ENCODE measurements at places on chromosomes 2 and 18. TPM values are rescaled to one million over a fixed set of nuclear protein-coding genes. Genes with fewer than 3 reads are reported as not detected.

DNA sequence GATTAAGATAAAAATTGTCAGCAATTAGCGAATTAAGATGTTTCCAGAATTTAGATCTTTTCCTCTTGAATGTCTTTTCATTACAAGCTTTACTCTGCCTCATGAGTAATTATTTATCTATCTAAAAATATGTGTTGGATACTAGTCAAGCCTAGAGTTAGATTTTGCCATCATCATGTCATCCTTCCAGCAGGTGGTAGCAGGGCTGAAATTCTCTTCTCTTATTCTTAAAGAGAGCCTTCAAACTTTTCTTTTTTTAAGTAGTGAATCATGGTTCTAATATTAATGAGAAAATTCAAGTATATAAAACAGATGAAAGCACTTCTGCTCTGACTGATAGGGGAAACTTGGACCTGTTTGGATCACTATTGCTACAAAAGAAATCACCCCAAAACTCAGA lies 240.7 kb upstream of the EPAS1 start:
- no peak for DNase-seq

The DSG1 gene
- total RNA-seq = not detected

DNA sequence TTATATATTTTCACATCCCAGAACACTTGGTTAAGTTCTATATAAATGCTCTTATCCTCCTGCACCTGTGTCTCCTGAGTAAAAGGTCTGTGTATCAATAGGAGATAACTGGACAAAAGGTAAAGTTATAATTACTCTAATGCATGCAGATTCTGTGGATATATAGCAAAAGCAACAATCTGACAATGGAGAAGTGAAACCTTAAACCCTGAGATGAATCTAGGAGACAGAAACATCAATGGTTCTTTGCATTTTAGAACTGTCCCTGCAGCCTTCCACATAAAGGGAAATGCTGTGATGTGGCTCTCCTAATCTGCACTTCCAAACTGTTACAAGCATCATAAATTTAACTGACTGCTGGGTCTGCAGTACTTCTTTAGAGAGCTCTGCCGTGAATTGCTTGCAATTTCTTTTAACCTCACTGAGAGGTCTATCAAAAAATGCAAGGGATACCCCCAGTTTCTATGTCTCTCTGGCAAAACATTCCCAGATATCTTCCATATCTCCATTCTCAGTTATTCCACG lies 42.8 kb upstream of the FSIP2 start:
- DNase-seq = no peak

DNA sequence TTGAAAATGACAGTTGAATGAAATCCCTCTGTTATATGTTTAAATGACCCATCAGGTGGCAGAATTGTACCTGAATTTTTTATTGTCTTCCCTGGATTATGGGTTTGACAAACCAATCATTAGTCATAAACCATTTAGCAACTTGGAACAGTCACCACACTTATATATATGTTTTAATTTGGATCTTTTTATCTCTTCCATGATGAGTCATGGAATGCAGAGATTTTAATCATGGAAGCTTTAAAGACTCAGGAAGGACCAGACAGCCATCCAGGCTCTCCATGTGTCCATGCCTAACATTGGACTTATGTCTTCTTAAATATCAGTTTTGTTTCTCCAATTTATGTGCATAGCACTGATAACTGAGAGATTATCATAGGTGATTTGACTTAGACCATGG lies 188.3 kb upstream of the ZSWIM2 start:
- no peak for DNase-seq

The HAAO gene
- not detected for total RNA-seq

The EVA1A gene
- 2.8 TPM for total RNA-seq

The POMC gene
- not detected for total RNA-seq

DNA sequence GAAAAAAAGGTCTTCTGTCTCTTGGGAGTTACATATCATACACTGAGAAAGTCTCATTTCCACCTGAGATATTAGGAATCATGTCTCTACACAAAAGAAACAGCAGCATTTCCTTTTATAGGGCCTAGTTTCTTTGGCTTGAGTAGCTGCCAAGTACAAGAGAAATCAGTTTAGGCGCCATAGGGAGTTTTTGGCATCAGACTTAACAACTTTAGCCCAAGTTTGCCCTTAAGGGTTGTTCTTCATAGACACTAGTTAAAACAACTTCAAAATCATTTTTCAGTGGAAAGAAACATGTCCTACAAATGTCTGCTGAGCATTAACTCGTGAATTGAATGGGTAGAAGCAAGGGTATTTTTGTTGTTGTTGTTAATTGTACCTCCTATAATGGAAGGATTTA lies 587.0 kb upstream of the DSEL start:
- DNase-seq = no peak

DNA sequence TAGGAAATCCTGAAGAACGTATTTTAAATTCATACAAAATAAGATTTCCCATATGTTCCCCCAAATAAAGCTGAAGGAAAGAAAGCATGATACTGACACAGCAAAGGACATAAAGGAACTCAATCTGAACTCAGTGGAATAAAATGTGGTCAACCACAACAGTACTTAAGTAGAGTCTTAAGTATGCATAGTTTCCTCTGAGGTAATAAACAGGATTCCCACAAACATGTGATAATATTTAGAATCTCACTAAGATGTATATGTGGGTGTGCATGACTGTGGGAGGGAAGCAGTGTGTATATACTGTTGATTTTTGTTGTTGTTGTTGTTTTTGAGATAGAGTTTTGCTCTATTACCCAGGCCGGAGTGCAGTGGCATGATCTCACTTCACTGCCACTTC lies 69.3 kb downstream of the NOL10 start:
- no peak for DNase-seq

DNA sequence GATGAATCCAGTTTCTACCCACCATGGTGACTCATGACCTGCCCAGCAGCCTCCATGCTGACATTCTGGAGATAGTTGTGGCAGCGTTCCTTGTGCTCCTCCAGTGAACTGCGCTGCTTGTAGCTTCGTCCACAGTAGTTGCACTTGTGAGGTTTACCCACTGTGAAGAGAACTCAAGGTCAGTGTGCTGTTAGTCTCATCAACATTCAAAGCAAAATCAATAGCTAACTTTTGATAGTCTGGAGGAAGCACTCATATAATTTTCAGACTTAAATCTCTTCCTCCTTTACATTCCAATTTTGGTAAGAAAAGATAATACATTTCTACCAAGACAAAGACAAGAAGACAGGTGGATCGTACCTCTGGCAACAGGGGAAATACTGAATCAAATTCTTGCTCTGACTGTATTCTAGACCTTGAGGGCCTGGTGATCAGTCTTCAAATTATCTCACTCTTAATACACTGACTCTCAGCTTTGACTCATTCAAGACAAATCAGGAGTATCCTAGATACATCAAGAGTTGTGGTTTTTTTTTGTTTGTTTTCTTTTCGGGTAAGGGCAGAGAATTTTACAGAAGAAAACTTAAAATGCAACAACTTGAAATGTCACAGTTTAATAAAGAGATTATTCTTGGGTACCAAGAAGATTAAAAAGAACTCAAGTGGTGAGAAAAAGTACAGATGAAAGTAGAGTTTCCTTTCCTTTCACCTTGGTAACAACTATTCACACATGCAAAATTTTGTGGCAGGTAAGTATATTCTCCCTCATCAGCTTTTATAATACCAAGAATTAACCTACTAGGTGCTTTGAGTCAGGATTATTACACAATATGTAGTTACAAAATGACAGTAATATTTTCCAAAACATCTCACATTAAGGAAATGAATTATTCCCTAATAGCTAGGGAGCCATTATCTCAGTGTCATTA lies 129.2 kb downstream of the IKZF2 start:
- no peak for DNase-seq

GRCh38 chr18:73962256-73962655 lies 185.4 kb downstream of the FBXO15 start:
- no peak for DNase-seq

The VWA3B gene
- total RNA-seq = 0.47 TPM

The CCDC74A gene
- total RNA-seq = 13.6 TPM

DNA sequence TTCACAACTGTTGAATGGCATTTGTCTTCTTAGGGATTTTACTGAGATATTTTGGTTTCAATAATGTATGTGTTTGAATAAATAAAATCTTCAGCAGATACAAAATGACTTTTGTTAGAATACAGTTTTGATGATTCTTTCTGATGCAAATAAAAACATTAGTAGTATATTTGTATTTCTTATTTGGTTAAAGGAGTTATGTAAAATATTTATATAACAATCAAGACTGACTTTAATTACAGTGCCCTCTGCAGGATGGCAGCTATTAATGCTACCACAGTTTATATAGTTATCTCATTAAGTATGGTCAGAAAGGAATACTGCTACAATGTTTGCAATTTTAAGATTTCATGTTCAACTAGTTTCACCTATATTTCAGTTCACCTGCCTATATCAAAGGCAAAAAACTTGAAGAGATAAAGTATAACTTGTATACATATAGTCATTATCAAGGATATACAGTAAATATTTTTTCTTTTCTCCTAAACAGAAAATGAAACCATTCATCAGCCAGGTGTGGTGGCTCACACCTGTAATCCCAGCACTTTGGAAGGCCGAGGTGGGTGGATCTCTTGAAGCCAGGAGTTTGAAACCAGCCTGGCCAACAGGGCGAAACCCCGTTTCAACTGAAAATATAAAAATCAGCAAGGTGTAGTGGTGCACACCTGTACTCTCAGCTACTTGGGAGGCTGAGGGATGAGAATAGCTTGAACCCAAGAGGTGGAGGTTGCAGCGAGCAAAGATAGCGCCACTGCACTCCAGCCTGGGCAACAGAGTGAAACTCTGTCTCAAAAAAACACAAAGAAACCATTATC lies 19.8 kb downstream of the ARL5A start:
- DNase-seq = no peak

The SETBP1 gene
- 0.05 TPM for total RNA-seq

The ADD2 gene
- total RNA-seq = 0.15 TPM

DNA sequence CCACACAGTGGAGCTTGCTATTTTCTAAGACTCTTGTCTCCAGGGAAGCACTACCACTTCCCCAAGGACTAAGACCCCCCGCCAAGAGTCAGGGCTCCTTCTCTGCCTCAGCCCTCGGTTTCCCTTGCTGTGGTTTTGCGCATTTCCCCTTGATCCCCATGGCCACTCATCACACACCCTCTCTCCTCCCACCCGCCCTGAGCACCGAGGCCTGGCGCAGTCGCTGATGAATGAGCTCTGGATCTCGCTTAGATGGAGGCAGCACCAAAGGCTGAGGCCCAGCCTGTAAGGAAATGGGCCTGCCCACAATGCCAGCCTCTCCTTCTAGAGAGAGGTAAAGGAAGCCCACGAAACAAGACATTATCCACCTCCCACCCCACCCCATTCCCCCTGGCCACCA lies 96.9 kb downstream of the TNS1 start:
- no peak for DNase-seq

The TUBA3D gene
- total RNA-seq = not detected
